ENCODE measurements at places on chromosomes 11 and 22.

DNA sequence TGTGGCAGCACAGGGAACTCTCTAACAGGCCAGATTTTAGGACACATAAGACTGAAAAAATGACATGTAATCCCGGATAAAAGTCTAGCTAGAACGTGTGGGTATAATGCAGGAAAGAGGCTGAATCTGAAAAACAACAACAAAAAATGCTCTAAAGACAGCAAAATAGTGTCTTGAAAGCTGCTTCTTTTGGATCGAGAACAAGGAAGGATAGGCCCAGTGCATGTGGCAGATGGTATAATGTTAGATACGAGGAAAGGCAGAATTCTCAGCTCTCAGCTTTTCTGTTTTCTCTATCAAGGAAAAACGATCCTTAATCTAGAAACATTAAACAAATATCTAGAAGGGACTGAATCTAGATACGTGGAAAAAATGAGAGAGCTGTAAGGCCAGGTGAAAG is 33.8 kb upstream of the PARVA start:
- no peak for DNase-seq

DNA sequence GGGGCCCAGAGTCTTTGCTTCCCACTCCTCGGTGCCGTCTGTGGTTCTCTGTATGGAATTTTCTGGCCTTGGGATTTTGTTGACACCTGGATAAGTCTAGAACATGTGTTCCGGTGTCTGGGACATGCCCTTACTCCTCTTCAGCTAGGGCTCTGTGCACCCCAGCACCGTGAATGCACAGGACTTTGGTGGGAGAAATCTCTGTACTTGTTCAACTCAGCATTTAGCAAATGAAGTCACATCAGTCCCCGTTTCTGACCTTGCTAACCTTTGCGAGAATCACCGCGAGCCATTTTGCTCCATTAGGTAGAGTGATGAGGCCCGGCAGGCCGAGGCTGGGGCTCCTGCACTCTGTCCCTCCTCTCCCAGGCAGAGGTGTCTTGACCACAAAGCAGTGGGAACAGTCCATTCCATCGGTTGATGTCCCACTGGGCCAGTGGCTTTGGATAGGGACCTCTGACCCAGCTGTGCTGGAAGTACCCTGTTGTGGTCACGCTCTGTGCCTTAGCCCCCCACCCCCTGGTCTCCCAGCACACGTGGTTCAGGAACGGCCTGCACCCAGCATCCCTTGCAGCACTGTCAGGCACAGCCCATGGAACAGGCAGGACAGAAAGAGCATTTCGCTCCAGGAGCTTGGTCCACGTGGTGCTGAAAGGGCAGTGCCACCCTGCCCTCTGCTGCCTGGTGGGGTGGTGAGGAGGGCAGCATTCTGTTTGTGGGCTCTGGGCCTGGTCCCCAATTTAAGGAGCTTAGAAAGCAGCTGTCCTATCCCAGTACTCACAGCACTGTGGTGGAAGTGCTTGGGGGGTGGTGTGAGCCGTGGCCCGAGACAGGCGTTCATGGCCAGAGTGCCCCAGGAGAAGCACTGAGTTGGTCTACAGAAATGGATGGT is 73.4 kb downstream of the MED15 start:
- DNase-seq = no peak

GRCh38 chr11:75570559-75571139 is 8.6 kb downstream of the SERPINH1 start:
- no peak for DNase-seq

- DNase-seq = no peak
Measured at GRCh38 chr11:108431370-108431769, 36.0 kb downstream of the C11orf65 start.

- DNase-seq = no peak
Measured at GRCh38 chr11:82494988-82495432, 238.7 kb downstream of the FAM181B start.

GRCh38 chr11:9765320-9766101 is 101.6 kb downstream of the SWAP70 start:
- no peak for DNase-seq

DNA sequence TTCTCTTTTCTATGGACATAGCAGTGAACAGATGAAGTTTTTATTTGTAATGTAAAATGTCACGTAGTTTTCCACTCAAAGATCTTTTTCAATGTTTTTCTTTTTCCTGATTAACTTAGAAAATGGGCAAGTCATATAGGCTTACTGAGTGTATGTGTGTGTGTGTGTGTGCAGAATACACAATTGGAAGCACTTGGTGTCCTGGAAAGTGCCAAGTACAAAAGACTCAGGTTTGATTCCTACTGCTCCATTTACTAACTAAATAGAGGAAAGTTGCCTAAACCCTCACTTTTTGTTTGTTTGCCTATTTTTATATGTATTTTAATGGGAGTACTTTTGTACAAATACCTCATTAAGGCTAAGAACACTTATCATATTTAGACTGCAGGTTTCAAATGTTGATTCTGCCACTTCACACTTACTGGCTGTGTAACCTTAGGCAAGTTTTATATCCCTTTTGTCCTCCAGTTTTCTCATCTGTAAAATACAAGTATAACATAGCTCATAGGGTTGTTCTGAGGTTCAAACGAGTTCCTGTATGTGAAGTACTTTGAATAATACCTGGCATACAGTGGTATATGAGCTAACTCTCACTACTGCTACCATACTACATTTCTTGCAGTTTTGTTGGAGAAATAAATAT is 90.1 kb downstream of the TYR start:
- no peak for DNase-seq

- DNase-seq = no peak
Measured at GRCh38 chr11:40241524-40242051, 1217.9 kb downstream of the LRRC4C start.

- DNase-seq = no peak
Measured at GRCh38 chr11:10310301-10310841, 5.5 kb downstream of the ADM start.

- no peak for DNase-seq
Measured at GRCh38 chr11:5928811-5929210, 13.2 kb upstream of the OR56A3 start.

GRCh38 chr22:24723111-24723510 is 51.4 kb downstream of the PIWIL3 start:
- DNase-seq = no peak

DNA sequence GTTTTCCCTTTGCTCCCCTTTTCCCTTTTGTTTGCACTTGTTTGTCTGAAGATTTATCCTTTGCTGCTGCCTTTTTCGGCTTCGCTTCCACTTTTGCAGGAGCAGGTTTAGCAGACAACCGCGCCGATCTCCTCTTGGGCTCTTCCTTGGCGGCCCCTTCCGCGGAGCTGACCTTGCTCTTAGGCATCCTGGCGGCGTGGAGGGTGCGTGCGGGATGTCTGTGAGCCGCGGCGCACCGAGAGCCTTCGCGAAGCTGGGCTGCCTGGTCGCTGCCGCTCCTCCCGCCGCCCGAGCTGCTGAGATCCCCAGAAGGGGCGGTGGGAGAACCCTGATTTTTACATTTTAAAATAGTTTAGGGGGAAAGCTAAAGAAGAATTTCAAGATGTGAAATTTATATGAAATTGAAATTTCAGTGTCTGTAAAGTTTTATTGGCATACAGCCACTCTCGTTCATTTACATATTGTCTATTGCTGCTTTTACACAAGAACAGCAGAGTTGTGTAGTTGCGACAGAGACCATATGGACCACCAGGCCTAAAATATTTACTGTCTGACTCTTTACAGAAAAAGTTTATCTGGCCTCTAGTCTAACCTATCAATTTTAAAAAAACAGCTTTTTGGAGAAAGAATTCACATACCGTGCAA is 105.2 kb upstream of the RRM1 start:
- no peak for DNase-seq

DNA sequence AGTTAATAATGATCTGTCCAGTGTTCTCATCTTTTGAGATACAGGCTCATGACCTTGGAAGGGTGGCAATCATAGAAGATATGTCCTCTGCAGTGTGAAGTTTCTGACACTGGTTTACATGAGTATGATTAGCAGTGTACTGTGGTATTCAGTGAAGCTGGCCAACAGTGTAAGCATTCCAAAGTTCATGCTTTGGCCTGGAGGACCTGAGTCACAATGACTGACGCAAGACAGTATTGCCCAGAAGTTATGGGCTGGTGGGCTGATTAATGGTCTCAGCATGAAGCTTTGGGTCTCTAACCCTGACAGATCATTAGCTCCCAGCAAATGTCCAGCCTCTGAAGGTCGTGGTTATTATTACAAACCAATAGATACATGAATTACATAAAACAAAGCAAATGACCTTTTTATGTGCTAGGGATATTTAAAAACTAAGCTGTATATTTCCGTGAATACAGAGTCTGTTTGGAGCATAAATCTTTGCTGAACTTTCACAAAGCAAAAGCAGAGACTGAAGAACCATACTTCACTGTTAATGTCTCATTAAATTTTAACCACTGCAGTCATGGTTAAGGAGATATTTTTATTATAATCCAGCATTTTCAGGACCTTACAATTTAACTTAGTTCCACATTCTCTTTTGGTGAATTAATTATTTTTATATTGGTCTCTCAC is 28.3 kb upstream of the USP47 start:
- no peak for DNase-seq

DNA sequence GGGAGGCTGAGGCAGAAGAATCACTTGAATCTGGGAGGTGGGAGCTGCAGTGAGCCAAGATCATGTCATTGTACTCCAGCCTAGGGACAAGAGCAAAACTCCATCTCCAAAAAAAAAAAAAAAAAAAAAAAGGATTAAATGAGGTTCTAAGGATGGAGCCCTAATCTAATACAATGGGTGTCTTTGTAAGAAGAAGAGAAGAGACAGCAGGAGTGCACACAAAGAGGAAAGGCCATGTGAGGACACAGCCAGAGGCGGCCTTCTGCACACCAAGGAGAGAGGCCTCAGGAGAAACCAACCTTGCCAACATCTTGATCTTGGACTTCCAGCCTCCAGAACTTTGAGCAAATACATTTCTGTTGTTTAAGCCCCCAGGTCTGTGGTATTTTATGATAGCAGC is 66.6 kb upstream of the CECR2 start:
- DNase-seq = no peak

- no peak for DNase-seq
Measured at GRCh38 chr11:97461044-97461880, 1071.4 kb downstream of the JRKL start.

DNA sequence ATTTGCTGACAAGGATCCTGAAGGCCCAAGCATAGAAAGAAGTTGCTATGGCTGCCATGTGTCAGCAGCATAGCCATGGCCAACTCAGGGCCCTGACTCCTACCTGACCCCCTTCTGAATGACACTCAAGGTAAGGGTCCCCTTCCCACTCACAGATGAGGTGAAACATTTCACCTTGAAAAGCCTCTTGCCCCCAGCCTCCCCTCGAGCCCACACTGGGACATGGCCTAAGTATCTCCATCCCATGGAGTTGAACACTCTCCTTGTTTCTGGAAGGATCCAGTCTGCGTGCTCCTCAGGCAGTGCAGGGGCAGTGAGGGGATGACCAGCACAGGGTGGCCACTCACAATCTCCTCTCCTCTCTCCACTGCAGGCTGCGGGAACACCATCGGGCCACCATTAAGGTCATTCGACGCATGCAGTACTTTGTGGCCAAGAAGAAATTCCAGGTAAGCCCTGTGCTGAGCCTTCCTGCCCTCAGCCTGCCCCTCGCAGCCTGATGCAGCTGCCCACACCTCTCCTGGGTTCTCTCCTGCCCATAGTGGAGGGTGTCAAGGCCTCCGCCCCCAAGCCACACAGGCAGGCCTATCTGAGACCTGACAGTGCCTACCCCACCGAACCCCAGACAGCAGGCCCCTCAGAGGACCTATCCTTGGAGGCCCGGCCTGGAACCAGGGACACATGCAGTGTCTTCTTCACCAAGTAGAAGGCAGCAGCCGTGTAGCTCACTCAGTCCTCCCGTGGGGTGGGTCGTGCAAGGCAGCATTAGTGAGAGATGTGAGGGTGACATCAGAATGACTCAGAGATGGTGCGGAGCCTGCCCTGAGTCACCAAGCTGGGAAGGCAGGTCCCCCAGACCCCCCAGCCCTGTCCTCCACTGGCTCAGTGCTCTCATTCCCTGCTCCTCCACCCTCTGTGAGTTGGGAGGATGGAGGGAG is 68.9 kb upstream of the KCNQ1OT1 start:
- no peak for DNase-seq

- no peak for DNase-seq
Measured at GRCh38 chr22:44211946-44212930, 31.5 kb downstream of the PARVG start.

DNA sequence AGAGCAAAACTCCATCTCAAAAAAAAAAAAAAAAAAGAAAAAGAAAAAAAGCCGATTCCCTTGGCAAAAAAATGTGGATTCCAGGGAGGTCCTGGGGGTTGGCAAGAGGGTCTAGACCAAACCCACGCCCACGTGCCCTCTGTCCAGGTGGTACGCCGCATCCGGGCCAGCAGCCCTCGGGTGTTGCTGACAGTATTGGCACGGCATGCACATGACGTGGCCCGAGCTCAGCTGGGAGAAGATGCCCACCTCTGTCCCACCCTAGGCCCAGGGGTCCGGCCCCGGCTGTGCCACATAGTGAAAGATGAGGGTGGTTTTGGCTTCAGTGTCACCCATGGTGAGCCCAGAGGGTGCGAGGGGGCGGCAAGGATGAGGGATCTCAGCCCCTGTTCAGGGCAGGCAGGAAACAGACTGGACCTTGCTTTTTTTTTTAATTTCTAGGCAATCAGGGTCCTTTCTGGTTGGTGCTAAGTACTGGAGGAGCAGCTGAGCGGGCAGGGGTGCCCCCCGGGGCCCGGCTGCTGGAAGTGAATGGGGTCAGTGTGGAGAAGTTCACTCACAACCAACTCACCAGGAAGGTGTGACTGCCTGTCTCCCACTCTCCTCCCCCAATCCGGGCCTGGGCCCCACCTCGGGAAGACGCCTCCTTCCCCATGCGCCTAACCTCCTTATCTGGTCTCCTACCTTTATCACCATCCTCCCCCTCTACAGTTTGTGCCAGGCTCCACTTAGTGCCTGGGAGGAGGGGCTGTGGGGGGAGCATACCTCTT is 2.0 kb downstream of the NHERF4 start:
- DNase-seq = no peak

- no peak for DNase-seq
Measured at GRCh38 chr22:30856741-30857502, 111.7 kb downstream of the MORC2 start.

GRCh38 chr11:118319337-118319707 is 14.8 kb downstream of the CD3E start:
- no peak for DNase-seq

GRCh38 chr11:30535818-30536217 is 50.3 kb downstream of the MPPED2 start:
- DNase-seq = no peak

DNA sequence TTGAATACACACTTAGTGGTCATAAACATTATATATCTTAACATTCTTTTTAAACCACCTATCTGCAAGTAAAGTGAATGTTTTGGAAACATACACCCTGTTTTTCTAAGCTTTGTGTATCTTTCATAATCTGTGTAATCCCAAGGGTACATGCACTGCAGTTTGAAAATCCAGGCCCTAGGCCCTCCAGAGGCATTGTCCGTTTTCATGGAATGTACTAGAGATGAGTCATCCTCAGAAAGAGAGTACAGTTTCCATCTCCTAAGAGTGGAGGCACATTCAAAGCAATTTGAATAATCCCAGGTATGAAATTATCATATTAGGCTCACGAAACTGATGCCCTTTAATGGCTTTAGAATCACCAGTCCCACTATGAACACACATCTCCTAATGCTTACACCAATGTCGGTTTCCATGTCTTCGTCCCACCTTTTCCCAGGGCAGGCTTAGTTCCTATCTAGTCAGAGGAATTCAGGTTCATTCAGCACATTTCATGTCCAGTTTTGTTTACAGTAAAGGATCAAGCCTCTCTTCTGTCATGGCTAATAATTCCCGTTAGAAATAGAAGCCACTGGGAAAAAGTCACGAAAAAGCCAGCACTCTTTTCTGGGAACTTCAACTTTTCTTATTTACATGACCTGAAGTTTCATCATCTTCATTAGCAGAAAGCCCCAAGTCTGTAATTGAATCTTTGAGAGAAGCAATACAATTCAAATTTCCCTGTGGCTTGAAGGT is 39.5 kb upstream of the CD44 start:
- no peak for DNase-seq
